ENCODE measurements at places on chromosomes 2 and 18. TPM values are rescaled to one million over a fixed set of nuclear protein-coding genes. Genes with fewer than 3 reads are reported as not detected.

Gene RGPD4
- total RNA-seq: not detected

Gene WDCP
- total RNA-seq: 8.3 TPM

Gene LOXL3
- total RNA-seq: 97.4 TPM

Gene IL36RN
- total RNA-seq: not detected

Gene REG1B
- not detected for total RNA-seq

Gene REG3A
- total RNA-seq: not detected

Gene KANSL3
- 46.9 TPM for total RNA-seq

Gene CPO
- not detected for total RNA-seq

Gene DSEL
- total RNA-seq: 157 TPM

Gene ERBB4
- not detected for total RNA-seq

Gene FER1L5
- 1.1 TPM for total RNA-seq

Gene IL1F10
- not detected for total RNA-seq
